Colonic mucosa (tissue), 4 donors: ENCODE measurements at places on chromosomes 16 and 17.

DNA sequence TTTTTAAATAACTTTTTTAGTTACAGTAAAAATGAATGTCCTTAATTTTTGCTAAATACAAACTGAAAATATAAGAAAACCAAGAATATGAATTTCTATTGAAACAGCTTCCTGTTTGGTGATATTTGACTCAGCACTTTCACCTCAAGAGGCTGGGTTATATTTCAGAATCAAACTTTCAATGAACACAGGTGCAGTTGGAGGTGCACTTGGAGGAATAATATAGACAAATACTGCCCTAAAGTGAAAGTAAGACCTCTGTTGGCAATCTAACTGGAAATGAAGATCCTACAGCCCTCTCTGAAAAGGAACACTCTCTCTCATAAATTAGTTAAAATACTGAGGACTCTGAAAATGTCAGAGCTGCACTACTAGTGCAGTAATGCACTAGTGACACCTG, 106.2 kb downstream of the BRIP1 start:
- no peak for DNase-seq

DNA sequence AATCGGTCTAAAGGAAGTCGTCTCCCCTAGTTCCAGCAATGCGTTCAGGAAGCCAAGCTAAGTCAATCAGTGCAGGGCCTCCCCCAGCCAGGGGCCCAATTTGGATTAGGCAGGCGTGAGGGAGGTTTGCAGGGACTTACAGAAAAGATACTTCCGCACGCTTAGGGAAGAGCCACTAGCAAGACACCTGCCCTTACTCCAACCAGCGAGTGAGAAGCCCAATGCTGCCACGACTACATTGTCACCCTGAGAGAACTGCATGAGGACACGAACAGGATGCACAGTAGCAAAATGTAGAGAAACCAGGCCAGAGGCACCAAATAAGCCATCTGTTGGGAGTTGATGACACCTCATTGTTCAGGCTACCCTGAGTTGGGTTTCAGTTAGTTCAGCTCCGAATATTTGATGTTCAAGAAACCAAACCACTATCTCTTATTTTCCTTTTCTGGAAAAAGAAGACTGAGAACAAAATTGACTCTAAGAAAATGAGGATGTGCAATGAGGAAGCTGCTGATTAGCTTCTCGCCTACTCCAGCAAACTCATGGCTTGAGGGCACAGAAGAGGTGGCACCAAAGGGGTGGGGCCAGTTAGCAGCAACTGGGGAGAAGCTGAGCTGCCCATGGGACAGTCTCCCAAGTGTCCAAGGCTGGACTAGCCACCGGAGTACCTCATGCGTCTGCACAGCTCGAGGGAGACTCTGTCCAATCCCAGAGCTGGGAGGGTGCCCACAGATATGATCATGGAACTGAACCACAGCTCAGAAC, 29.3 kb downstream of the TK2 start:
- no peak for DNase-seq

DNA sequence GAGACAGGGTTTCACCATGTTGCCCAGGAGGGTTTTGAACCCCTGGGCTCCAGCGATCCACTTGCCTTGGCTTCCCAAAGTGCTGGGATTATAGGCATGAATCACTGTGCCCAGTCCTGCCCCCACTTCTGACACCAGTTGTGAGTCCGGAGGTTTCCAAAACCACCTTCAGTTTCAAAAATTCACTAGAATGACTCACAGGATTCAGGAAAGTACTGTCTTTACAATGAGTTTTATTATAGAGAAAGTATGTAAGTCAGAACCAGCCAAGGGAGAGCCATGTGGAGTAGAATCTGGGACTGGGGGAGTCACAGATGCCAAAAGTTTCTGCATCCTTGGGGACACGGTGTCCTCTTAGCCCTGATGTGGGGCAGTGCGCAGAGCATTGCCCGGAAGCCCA, 55.1 kb downstream of the PLD6 start:
- DNase-seq: no peak

GRCh38 chr17:49031965-49032928, 35.1 kb downstream of the IGF2BP1 start:
- peak; percentile 62 for DNase-seq

GRCh38 chr17:36510636-36511035, 24.0 kb downstream of the MYO19 start:
- DNase-seq: no peak

DNA sequence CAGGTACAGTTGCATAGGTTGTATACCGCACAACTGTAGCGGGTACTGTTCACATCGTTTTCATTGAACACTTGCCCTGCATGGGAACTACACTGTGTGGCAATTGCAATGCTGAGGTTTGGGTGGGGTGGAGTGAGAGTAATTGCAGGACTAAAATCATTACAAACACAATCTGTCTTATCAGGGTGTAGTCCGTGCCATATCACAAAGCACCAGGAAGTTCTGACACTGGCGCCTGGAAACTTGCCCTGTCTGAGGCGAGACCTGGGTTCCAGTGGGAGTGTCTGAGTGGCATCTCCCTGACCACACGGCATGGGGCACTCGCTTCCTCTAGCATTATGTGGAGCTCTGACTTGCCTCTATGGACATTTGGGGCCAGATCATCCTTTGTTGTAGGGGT, 153.4 kb downstream of the RGS9 start:
- peak; percentile 94 for DNase-seq

GRCh38 chr17:75504347-75505151, 10.8 kb downstream of the CASKIN2 start:
- DNase-seq: peak; percentile 55
